Hypothalamus (tissue), 51 donors: ENCODE measurements at places on chromosomes 2 and 18.

- DNase-seq = no peak
These were observed 77.7 kb upstream of the SMAD2 start for GRCh38 chr18:48007955-48008701.

GRCh38 chr2:48727560-48727959, 28.0 kb downstream of the LHCGR start:
- DNase-seq = no peak

DNA sequence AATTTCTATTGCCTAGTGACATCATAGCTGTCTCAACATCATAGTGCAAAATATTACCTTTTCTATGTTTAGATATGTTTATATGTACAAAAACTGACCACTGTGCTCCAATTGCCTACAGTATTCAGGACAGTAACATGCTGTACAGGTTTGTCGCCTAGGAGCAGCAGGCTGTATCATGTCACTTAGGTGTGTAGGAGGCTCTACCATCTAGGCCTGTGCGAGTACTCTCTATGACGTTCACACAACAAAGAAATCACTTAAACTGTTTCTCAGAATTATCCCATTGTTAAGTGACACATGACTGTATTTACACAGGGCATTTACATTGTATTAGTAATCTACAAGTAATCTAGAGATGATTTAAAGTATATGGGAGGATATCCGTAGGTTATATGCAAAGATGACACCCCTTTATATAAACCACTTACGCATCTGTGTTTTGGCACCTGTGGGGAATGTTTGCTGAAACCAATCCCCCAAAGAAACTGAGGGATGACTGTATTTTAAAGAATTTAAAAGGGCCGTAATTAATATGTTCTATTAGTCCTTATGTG, 24.7 kb downstream of the IL1R2 start:
- no peak for DNase-seq

GRCh38 chr18:62625019-62625418, 90.3 kb upstream of the PHLPP1 start:
- no peak for DNase-seq

- no peak for DNase-seq
These were observed 25.7 kb downstream of the DIS3L2 start for GRCh38 chr2:231987124-231987727.
